ENCODE measurements at places on chromosomes 3 and 15.

DNA sequence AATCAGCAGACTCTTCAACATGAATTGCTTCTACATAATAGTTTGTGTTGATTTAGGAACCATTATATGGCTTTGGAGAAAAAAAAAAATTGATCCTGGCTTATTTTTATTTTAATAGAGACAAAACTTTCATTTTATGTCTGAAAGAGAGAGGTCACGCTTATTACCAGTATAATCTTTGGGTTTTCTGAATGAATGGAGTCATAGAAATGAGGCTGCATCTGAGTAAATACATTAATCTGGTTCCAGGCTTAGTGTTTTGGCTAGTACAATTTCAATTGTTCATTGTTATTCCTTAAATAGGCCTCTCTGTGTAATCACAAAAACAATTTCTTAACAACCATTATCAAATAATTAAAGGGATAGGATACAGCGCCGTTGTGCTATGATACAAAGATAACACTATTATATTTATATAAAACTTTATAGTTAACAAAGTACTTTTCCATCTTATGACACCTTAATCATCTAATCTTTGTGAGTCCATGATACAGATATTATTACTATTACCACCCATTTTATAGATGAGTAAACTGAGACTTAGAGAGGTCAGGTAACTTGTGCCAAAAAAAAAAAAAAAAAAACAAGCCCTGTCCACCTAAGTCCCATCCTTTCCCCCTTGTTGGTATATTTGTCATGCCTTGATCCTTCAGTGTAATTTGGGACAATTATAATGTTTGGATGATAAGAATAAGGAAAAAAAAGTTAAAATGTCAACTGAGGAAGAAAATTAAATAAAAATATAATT lies 41.8 kb upstream of the GOLM2 start:
- no peak for DNase-seq

DNA sequence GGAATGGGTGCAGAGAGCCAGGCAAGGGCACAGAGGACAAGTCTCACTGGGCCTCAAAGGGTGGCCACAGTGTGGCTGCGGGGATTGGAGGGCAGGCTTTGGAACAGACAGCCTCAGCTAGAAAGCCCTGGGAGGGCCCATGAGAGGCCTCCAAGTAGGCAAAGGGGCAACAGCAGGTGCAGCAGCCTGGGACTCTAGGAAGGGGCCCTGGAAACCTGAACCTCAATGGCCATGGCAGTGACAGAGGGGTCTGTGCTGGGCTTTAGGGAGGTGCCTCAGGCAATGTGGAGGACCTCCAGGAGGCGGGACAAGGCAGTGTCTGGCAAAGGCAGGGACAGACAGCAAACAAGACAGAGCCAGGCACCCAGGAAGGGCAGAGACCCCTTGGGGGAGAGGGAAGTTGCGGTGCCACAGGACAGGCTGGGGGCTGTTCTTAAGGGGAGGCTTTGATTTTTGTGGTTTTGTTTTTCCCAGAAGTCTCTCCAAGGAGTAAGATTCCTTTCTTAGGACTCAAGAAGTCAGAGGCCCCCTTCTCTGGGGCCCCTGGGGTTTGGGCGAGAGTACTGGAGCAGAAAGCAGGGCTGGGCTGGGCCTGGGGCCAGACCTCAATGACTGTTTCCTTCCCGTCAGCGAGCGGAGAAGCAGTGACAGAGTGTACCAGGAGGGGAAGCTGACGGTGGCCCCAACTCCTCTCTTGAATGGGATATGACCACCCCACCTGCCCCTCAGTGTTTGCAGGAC lies 9.7 kb downstream of the STOML1 start:
- no peak for DNase-seq

DNA sequence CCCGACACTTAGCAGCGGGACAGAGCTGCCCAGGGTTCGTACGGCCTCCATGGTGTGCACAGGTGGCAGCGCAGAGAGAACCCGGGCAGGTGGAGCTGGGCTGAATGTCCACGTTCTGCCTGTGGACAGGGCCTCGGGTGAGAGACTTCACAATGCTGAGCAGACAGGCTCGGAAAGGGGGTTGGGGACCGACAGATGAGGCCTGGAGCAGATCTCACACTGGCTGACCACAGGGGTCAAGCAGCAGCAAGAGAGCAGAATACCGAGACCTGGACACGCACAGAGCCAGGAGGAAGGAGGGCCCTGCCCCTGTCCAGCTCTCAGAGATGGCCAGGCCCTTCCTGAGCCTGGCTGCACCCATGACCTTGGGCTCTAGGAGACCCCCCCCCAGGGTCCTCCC lies 83.0 kb downstream of the VGLL4 start:
- DNase-seq: no peak

DNA sequence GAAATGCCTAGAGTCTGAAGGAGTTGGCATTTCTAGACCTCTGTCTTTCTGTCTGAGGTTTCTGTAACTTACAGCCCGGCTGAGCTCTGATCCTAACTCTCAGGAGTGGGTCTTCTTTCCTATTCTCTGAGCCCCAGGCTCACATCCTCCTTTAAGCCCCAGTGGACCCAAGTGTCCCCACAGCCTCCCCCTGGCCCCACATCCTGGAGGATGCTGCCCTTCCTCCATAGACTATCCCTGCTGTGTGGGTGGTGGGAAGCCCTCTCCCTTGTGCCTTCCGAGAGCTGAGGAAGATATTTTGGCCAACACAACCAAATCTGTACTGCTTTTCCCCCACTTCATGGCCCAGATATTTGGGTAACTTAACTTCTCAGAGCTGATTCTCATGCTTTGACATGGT lies 151.3 kb downstream of the LRTM1 start:
- no peak for DNase-seq

DNA sequence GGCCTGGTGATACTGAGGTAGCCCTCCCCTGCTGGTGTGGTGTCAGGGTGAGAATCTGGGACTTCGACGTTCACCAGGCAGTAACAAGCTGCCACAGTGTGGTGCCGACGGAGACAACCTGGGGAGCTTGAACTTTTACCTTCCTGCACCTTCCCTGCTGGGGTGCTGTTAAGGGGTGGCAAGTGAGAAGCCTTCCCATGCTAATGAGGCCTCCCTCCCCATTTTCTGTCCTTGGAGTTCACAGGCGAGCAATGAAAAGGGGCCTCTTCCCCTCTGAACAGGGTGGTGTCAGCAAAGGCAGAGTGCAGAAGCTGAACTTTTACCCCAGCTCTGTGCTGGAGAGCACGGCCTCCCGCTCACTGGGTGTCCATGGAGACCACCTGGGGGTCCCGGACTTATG lies 13.5 kb downstream of the MAGEL2 start:
- no peak for DNase-seq

GRCh38 chr3:134753999-134754742 lies 40.9 kb upstream of the EPHB1 start:
- DNase-seq: no peak

DNA sequence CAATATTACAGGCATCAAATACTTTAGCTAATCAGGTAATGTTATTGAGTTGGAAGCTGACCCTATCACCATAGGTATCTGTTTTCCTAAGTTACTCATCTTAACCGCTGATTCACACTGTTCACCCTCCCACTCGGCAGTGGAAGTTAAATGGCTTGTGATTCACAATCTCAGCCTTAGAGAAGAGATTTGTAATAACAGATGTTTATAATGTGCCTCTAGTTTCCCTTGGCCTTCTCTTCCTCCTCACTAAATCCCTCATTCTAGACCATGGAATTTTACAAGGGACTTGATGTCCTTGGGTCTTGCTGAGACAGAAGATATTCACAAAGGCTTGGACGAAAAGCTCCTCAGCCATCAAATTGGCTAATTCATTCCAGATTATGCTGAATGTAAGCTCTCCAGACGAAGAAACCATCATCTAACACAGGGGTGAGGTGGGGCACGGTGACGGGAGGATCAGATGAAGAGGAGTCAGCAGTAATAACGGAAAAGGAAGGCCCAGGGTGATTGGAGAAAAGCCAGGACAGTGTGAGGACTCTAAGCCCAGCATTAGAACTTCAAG lies 931.7 kb downstream of the MCTP2 start:
- DNase-seq: no peak

DNA sequence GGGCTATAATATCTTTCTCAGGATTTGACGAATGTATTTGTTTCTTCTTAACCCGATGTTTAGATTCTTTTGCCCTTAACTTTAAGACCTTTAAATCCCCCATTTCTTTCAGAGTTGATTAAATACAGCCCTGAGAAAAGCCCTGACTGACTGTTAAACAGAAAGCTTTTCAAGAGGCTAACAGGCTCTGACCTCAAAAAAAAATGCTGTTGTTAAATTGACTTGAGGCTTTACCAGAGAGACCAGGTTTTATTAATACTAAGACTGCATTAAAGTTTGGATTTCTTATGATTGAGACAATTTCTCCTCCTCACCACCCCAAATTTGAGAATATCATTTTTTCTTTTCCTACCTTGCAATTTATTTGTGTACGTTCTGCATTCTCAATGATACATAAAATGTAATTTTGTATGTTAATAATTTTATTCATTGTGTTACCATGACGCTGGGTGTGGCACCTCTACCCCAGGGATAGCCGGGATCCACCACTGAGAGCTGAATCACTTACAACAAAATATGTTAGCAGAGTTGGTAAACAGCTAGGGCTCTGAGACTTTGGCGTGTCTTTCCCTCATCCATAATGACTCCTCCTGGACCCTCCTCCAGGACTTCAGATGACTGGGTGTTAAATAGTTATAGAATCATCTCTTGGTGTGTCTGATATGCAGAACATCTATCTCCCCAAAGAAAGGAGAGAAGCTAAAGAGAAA lies 753.5 kb downstream of the NAALADL2 start:
- no peak for DNase-seq

- no peak for DNase-seq
Observed at GRCh38 chr3:4943549-4943948, 35.7 kb upstream of the BHLHE40 start.

GRCh38 chr15:70488002-70488605 lies 275.3 kb downstream of the UACA start:
- peak; percentile 46 for DNase-seq

GRCh38 chr3:142578329-142579223 lies at the start of gene ATR:
Gene ATR, minus strand, starts transcription at chr3:142578733. Its CDS starts 29 bp downstream, at chr3:142578704.
- DNase-seq: peak; percentile 95

DNA sequence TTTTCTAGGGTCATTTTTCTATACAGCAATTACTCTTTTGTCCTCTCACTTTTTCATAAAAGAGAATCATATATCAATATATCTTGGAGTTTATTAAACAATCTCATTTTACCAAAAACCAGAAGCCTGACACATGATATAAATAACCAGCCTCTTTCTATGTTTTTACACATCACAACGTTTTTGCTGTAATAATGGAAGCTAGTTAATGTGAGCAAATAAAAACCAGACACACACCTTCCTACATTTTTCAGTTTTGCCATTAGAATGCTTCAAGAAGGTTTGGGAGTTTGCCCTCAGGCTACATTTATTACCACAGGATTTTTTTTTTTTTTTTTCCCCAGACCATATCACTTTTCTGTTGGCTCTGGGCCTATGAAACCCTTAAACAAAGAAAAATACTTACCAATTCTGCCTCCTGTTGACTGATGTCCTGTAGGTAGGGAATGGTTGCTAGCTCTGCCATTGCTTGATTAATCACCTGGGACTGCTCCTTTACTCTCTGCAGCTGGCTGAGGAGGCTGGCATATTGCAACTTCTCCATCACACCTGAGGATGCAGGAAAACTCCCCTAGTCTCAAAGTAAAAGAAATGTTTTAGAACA lies 165.5 kb downstream of the ECT2 start:
- peak; percentile 13 for DNase-seq

- DNase-seq: no peak
Observed at GRCh38 chr3:142151240-142151639, 1.9 kb upstream of the TFDP2 start.

GRCh38 chr3:82306189-82306588 lies 544.7 kb upstream of the GBE1 start:
- DNase-seq: no peak

DNA sequence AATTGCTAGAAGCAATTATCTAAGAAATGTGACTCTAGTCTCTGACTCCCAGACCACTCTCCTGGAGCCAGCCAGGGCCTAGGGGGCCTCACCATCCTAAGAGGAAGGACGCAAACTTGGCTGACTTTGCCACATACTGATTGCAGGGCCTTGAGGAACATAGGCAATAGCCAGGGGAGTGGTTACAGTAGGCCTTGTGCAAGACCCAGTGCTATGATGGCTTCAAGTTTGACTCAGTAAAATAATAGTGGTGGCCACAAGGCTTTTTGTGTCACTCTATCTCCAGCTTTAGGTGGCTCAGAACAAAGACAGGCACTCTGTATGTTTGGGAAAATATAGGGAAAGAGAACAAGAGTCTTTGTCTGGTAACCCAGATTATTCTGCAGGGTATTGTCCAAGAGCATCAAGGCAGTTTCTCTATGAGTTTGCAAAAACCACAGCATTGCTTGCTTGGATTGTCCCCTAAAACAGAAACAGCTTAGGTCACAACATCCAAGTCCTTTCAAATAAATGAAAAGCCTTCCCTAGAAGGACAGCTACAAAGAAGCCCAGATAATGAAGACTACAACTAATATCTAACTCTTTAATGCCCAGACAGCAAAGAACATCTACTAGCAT lies 631.5 kb downstream of the PYDC2 start:
- no peak for DNase-seq

- DNase-seq: no peak
Observed at GRCh38 chr3:116246406-116246980, 198.8 kb downstream of the LSAMP start.

DNA sequence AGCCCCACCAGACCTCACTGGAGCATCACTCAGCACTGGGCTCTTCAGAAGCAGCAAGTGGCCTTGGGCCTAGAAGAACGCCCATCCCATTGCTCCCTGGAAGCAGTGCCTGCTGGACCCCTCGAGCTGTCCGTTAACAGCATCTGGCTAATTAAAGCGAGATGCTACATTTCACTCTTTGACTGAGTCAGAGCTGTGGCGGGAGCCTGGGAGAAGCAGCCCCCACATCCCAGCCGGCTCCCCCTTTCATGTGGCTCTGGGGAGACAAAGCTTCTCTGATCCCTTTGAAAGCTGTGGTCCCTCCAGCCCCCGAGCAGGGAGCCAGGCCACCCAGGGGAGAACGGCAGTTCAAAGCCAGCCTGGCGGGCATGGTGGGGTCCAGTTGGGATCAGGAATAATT lies 103.7 kb downstream of the MEGF11 start:
- no peak for DNase-seq

- DNase-seq: peak; percentile 49
Observed at GRCh38 chr3:51777985-51778384, 1.1 kb downstream of the IQCF6 start.

- no peak for DNase-seq
Observed at GRCh38 chr3:183697123-183697609, 431 bp upstream of the YEATS2 start.

Measured in NCI-H1092 (cell line).